CD8-positive, alpha-beta T cell (primary cell): ENCODE measurements at places on chromosomes 12 and 14.

DNA sequence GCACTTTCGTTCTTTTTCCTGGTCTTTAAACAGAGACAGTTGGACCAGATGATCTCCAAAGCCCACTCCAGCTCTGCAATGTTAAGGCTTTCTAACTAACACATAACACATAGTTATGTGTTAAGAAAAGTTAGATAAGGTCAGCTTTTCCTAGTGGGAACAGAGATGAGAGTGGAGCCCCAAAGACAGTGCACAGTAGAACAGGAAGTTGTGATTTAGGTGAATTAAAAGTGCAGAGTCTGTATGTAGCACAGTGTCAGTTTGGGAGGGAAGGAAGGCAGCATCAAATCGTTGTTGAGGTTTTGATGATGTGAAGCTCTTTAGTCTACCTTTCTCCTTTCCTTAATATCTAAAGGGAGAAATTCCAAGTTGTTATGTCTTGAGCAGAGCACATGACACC lies 31.7 kb downstream of the PRORP start:
- DNase-seq, result no peak

DNA sequence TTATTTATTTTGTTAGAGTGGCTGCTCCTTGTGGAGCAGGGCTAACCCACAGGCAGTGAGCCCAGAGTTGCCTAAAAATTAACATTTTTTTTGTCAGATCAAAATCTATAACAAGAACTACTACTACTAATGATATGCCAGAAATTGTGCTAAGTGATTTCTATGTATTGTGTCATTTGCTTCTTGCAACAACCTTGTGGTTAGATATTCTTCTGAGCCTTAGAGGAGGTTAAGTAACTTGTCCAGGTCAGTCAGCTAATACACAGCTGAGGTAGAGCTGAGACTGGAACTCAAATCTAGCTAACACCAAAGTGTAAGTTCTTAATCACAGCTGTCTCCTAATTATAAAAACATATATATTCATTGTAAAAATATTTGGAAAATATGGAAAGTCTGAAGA lies 29.8 kb downstream of the CFL2 start:
- DNase-seq, result no peak

DNA sequence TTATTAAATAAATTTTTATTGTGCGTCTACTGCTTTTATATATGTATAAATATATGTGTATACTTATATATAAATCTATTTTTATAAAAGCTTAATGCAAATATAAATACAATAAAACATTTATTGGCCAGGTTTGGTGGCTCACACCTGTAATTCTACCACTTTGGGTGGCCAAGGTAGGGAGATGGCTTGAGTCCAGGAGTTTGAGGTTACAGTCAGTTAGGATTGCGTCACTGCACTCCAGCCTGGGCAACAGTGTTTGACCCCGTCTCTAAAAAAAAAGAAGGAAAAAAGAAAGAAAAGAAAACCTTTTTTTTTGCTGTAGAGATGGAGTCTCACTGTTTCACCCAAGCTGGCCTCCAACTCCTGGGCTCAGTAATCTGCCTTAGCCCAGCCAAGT lies 20.9 kb downstream of the ACTR6 start:
- DNase-seq, result no peak

DNA sequence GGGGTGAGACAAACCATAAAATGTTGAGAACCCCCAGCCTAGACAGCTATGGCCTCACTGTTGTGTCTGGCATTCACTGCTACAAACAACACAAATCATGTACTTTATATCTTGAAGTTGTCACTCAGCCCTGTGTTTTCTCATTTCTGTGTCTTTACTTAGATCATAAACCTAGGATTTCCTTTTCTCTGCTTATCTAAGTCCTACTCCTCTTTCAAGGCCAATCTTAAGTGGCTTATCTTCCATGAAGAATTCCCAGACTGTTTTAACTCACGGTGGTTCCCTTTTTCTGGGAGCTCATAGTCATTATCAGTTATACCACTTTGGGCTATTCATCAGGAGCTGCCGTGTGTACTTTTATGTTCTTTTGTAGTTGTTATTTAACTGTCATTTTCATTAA lies 42.1 kb downstream of the FLRT2 start:
- no peak for DNase-seq

DNA sequence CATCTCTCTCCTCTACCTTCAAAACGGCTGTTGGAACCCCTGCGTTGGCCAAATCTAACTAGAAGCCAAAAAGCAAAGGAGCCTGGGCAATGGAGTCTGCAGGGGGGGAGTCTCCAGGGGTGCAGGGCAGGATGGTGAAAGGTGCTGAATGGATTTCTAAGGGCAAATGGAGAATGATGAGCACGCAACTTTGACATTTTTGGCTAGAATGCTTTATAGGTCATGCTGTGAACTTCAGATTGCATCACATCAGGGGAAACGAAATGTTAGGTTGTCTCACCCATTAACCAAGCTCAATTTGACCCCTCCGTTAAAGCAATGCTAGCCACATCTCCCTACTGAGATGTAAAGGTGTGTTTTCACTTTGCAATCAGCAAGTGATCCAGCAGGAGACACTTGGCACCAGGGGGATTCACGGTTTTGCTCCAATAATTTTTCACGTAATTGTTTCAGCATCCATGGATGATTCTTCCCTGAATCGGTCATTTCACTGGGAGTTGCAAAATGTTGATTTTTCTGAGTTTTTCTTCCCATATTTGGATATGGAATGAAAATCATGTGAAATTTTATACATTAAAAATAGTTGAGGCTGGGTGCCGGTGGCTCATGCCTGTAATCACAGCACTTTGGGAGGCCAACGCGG lies 78.0 kb upstream of the MDM1 start:
- DNase-seq, result no peak

GRCh38 chr12:74481078-74481477 lies 56.6 kb upstream of the ATXN7L3B start:
- no peak for DNase-seq

- DNase-seq, result no peak
These were observed 79.3 kb downstream of the DNAI7 start for GRCh38 chr12:25115677-25116076.
